ENCODE measurements at places on chromosomes 6 and 20. TPM values are rescaled to one million over a fixed set of nuclear protein-coding genes. Genes with fewer than 3 reads are reported as not detected.

DNA sequence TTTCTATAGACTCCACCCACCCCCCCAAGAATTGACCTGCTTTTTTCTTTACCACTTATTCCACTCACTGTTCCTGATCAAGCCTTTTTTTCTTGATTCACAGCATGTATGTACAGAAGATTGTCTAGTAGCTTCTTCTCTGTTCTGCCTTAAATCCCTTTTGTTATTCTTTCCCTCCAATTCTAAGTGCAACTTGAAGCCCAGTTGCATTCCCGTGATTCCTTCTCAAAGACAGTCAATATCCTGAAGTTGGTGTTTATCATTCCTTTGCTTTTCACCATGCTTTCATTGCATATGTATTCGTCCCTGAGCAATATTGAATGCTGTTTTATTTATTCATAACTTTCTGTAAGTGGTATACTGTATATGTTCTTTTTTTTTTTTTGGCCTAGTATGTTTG, 21.0 kb downstream of the XRN2 start:
- DNase-seq, result no peak

KIF25 gene
- not detected for total RNA-seq

ZNF76 gene
- 15.2 TPM for total RNA-seq

RHAG gene
- total RNA-seq, result not detected

IL22RA2 gene
- total RNA-seq, result not detected
